ENCODE measurements at places on chromosomes 12 and 14.

DNA sequence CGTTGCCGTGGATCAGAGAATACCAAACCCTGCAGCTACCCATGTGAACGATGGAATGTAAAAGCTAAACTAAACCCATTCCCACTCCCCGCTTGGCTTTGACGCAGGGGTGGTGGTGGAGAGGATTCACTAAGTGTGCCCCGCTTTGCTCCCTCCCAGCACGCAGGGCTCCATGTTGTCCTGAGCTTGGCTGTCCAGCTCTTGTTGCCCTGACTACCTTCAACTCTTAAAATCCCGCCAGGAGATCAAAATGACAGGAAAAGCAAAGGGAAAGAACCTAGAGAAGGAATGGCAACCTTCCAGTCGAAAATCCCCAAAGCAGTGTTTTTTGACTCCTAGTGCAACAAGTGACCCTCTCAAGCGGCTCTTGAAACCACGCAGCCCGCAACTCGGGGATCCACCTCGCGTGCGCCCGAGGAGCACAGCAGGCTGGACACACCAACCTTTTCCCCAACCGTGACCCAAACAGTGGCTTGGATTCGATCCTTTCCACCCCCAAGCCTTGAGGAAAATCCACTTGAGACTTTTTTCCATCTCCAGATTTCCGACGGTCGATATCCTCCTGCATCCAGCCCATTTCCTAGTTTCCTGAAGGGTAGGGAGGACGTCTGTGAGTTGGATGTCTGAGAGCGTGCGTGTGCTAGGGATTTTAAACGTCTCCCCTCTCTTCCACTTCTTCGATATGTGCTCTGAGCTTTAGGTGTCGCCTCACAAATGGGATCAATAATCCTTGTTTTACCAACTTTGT lies 1.4 kb downstream of the SYT10 start:
- DNase-seq, result peak; percentile 40

DNA sequence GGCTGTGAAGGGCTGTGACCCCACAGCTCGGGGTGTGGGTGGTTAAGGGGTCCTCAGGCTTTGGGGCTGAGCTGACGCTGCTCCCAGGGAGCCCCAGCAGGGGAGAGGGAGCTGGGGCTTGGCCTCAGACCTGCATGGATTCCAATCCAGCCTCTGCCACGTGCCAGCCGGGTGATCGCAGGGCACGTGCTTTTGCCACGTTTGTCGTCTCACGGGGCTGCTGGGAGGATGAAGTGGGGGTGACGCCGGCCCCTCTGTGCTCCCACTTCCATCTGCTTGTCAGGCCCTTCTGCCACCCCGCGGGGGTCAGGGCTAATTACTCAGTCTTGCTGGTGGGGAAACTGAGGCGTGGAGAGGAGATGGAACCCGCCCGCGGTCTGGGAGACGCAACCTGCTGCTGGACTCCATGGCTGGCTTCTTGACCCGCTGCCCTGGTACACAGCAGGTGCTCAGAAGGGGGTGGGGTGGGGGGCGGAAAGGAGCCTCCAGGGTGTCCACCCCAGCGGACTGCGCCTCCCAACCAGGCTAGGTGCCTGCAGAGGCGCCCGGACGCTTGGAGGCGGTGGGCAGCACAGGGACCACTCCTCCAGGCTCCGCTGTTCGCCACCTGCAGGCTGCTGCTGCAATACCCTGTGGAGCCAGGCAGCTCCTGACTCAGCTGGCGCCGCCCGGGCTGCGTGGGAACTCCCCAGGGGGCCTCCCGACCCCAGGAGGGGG lies 36.4 kb upstream of the PRIMA1 start:
- DNase-seq, result no peak

DNA sequence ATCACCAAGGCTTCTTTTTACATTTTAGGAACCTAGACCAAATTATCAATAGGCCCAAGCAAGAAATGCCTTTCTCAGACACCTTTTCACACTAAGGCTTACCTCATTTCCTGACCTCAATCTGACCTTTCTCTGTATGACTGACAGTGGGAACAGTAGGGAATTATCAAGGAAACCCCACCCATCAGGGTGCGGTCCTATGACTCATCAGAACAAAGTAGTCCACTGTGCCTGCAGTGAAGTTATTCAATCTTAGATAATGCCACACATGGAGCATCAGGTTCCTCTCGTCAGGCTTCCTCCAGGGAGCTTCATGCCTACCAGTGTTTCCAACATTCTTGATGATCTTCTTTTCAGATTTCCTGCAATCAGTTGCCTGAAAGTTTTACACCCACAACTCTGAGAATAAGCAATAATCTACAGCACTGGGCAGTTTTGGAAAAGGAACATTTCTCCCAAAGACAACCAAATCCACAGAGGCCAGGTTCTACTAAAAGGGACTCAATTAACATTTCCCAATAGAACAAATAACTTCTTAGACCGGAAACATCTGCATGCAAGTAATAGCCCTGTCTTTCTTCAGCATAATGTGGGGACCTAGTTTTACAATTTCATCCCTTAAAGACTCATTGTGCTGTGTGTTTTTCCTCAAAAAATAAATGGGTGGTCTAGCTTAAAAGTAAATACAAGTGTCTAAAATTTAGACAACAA lies 35.9 kb upstream of the TMTC2 start:
- DNase-seq, result peak; percentile 11

- DNase-seq, result no peak
Measured at GRCh38 chr14:71563492-71564153, 368.6 kb upstream of the RGS6 start.

DNA sequence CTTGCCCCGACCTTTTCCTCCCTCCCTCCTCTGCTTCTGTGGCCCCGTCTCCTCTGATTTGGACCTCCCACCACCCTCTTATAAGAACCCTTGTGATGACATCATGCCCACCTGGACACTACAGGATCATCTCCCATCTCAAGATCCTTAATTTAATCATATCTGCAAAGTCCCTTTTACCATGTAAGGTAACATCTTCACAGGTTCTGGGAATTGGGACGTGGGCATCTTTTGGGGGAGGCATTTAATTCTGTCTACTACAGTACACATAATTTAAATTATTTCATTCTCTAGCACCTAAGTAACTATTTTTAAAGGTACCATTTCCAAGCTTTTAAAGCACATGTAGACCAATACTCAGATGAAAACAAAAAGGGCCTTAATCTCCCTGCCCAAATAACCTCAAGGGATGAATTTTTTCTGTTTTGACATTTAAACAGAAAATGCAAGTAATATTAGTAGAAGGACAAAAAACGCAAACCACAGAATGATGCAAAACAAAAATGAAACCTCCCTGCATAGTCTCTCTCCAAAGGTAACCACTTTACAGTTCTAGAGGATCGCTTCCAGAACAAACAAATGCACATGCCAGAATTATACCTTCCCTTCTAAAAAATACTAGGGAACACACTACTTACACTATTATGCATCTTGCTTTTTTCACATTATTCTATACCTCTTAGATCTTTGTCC lies 222.1 kb downstream of the AACS start:
- no peak for DNase-seq

DNA sequence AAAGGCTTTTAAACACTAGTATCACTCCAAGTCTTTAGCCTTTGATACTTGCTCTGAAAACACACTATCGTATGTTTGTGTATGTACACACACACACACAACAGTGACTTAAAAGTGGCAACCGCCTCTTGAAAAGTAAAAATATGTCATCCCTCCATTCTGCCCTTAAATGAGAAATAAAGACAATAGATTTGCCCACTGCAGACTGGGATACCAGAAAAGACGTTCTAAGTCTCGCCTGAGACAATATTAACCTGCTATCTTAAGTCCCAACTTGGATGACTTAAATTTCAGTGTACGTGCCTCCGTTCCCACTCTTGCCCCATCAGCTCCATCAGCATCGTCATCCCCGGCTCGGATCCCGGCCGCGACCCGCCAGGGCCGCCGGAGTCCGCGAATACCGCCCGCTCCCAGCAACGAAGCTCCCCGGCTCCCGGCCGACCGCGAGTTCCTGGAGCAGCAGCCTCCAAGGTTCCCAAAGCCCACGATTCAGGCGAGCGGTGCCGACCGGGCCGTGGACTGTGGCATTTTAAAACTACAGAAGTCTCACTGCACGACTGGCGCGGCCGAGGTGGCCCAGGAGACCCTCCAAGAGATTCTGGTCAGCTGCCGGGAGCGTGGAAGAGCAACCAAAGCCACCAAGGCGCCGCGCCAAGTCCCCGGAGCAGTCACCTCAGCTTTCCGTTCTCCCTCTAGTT lies 2.8 kb upstream of the ARID2 start:
- peak; percentile 36 for DNase-seq

DNA sequence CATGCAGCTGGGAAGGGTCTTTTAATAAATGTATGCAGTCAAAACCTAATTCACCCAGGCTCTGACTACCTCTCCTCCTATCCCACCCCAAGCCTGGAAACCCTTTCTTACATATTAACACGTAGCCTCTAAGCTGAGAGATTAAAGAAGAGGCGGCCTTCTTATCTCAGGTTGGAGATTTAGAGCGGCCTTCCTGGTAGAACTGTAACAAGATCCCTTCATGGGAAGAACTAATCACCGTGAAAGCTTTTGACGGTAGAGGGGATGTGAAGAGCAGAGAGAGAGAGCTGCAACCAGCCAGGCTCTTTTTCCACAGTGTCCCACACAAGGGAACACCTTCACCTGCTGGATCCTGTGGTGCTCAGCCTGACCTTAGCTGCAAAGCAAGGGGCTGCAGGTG lies 367.4 kb downstream of the MED13L start:
- DNase-seq, result no peak

DNA sequence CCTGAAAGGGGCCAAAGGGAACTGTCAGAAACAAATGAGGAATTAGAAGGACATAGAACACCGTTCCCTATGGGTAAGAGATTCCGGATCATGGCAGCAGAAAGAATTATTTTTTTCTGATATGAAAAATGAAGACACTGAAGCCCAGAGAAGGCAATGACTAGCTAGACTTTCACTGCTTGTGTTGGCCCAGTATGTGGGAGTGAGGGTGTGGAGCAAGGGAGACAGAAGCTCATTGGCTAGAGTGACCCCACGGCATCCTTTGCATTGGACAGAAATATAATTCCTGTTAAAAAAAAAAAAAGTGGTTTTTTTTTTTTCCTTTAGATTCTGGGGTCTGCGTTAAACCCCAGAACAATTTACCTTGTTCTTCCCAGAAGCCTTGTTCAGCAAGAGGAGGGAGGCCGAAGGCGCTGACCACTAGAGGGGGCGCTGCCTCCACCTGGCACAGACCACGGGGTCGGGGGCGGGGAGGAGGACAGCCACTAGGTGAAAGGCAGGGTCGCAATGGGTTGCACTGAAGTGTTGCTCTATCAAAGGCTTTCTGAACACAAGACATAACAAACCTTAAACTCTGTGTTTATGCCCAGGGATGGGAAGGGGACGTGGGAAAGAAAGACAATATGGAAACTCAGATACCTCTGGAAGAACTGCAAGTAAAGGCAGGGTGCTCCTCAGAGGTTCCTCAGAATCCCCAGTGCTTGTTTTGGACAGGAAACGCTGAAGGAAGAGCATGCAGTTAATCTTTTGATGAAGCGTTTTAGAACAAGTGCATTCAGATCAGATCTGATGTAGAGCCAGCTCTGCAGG lies 156.8 kb downstream of the KCNA5 start:
- peak; percentile 74 for DNase-seq

DNA sequence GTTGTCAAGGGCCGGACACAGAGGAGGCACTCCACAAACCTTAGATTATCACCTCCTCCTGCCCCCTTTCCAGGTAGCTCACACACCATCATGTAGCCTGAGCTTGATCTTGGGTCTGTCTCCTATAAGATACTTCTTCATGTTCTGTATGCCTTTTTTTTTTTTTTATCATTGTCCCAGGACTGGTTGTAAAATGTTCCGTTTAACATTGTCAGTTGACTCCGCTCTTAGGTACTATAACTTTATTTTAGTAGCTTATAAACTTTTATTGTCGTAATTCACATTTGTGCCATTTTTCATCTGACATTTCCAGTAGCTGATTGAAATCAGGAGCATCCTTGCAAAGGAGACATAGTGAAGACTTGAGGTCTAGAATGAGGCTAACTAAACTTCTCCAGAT lies 79.9 kb downstream of the SLC15A5 start:
- DNase-seq, result no peak

DNA sequence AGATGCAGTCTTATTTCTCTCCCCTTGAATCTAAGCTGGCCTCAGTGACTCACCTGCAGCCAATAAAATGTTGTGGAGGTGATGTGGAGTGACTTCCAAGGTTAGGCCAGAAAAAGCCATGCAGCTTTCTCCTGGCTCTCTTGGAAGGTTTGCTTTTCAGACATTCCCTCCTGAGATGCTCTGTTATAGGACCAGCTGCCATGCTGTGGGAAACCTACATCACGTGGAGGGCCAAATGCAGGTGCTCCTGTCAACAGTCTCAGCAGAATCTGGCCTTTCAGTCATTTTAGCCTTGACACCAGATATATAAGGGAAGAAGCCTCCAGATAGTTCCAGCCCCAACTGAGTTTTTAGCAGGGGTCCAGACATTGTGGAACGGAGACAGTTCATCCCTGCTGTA lies 38.1 kb upstream of the DACT1 start:
- DNase-seq, result no peak

DNA sequence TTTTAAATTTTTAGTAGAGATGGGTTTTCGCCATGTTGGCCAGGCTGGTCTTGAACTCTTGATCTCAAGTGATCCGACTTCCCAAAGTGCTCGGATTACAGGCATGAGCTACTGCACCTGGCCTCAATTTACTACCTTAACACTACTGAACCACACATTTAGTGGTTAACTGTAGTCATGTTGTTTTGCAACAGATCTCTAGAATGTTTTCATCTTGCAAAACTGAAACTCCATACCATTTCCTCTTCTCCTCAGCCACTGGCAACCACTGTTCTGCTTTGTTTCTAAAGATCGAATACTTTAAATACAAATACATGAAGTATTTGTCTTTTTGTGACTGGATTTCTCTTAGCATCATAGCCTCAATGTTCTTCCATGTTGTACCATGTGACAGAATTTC lies 15.4 kb upstream of the SMCO2 start:
- DNase-seq, result no peak

DNA sequence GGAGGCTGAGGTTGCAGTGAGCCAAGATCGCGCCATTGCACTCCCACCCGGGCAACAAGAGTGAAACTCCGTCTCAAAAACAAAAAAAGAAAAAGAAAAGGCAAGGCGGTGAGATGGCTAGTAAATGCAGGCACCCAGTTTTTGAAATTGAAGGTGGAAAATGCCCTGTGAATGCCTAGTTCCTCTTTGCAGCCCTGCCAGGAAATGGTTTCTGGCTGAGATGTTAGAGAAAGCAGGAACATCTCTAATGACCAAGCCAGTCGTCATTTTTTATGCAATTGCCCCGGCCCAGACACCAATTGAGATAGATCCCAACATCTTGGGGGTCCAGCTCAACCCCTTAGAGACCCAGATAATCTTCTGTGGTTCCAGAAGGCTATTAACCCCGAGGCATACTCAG lies 17.0 kb downstream of the SLC8A3 start:
- no peak for DNase-seq
